ENCODE measurements at places on chromosomes 4 and X.

DNA sequence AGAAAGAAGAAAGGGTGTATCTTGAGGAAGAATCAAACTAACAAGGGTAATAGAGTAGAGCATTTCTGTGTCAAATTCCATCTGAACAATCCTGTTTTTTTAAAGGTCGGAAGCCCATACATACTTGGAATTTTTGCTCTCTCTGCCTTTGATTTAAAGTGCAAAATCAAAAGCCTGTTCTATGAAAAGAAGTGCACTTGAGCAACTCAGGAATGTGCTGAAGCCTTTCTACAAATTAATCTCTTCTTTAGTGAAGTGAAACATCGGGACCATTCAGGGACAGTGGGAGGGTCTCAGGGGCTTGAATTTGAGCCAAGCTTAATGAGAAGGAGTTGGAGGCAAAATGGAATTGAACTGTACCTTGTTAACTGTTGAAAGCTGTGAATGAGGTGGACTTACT, 1008.5 kb upstream of the LCORL start:
- DNase-seq = no peak

- no peak for DNase-seq
Observed at GRCh38 chrX:34437586-34437985, 219.5 kb downstream of the TMEM47 start.

DNA sequence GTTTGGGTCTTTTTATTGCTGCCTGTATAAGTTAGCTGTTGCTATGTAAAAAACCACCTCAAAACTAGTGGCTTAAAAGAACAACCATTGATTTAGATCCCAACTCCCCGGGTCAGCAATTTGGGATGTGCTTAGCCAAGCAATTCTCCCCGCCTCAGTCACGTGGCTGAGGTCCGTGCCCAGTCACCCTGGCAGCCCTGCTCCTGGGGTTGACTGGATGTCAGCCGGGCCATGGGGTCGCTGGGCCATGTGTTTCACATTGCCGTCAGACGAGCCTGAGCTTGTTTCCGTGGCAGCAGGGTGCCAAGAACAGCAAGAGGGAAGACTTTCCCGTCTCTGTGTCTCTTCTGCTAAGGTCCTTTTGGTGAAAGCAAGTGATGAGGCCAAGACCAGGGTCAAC, 345.7 kb upstream of the FAT1 start:
- DNase-seq = no peak

DNA sequence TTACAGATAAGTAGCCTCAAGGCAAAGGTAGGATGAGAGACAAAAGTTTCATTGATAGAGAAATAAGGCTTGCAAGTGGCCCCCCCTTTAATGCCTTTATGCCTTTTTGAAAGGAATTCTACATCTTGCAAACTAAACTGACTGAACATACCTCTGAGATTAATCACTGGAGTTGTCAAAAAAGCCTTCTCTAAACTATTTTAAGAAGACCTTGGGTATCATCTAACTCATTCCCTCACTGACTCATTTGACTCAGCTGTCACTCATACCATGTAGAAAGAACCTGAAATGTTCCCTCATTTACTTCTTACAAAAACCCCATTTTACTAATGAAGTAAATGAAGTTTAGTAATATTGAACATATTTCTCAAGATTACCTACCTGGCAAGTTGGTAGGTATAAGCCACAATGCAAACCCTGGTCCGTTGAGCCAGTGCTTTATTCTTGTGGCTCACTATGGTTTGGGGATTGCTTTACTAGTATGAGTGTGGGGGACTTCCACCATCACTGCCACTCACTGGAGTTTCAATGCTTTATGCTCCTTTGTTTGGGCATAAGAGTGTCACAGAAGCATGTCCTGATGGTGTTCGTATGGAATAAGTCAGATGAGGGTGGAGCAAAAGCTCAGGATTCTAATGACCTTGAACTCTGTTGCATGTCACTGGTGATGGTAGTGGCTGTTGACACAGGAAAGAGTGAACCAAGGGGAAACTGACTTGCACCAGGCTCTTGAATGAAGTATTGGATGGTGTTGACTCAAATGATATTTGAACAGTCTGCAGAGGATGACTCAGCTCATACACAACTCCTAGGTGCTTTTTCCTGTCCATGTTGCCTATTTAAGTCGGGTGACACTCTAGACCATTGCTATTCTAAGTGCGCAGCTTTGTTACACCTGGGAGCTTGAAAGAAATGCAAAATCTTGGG, 305.5 kb upstream of the EMCN start:
- DNase-seq = no peak

DNA sequence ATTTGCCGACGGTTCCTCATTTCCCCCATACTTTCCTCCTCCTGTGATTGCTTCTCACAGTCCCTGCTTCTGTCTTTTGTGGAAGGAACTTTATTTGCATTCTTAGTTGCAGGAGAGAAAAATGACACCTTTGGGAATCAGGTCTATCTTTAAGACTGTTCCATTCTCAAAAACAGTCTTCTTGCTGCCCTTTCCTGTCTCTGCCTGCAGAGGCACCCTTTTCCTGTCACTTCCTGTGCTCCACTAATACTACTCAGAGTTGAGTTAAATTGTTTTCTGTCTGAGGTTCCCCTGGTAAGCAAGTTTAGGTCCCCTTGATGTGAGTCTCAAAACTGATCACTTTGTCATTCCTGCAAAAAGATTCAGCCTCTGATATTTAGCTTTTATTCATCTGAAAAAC, 208.8 kb upstream of the CLNK start:
- no peak for DNase-seq

DNA sequence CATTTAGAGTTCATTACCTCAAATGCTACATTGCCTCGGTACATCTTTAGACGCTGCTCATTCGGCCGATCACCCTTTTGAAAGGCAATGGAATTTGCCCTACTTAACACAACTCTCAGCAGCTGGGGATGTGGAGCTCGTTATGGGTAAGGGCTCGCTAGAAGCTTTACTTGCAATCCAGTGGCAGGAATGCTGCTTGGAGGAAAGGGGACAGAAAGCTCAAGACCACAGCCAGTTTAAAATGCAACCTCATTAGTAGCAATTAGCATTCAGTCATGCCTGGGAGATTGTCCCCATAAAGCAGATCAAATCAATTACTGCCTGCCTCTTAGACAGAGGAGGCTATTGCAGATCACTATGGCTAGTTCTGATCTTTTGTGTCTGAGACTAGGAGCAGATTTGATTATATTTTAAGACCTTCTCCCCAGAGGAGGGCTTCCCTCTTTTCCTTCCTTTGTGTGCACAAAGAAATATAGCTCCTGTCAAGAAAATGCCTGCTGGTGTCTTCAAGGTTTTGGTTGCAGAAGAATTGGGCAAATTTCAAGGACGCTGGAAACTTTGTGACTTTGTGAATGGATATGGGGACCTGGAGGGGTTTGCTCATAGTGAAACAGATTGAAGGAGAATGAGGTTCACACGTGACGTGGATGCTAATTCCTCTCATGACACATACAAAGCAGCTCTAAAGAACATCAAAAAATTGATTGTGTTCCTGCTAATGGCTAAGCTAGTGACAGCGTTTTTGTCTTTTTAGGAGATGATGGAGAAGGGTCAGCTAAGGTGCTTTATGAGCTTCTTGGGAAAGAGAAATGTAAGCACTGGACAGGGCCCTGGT, 237.5 kb upstream of the GLRA2 start:
- no peak for DNase-seq

GRCh38 chrX:34734383-34734782, 77.3 kb upstream of the TMEM47 start:
- no peak for DNase-seq

DNA sequence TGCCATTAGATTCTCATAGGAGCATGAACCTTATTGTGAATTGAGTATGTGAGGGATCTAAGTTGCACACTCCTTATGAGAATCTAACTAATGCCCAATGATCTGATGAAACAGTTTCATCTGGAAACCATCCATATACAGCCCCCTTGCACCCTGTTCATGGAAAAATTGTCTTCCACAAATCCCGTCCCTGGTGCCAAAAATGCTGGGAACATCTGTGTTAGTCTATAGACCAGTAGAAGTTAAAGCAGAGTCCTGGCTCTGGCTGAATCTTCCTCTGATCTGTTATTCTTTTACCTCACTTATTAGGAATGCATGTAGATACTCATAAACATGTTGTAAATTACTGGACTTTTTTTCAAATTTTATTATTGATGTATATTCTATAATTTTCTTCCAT, 29.2 kb downstream of the SULT1B1 start:
- DNase-seq = no peak

DNA sequence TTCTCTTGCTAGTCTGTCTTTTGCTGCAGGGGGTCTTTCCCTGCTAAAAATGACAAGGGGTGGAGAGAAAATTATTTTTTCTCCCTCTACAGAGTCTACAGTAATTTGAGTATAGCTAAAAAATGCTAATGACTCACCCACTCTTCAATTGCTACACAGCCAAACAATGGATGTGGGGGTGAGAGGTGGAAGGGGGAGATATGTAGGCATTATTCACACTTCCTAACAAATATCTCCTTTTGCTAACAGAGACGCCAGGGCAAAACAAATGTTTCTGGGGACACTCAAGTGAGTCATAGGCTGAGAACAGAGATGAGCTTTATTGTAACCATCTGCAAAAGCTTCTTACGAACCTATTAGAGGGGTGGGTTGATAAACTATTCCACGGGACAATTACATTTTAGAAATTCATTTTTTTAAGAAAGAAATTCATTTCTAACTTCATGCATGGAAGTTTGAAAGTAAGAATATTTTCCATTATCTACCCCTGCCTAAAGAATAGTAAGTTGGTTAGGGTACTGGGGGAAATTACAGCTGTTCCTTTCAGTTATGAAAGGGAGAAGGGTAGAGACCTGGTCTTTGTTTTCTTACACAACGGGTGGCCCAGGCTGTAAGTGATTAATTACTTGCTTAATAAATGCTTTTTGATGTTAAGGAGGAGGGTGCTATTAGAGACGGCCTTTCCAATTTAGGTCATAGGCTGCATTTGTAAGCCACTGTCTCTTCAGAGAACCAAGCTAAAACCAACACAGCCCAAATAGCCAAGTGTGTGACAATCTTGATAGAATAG, 12.8 kb downstream of the SCD5 start:
- DNase-seq = no peak

- no peak for DNase-seq
Observed at GRCh38 chrX:40145923-40146261, 48.1 kb upstream of the BCOR start.

DNA sequence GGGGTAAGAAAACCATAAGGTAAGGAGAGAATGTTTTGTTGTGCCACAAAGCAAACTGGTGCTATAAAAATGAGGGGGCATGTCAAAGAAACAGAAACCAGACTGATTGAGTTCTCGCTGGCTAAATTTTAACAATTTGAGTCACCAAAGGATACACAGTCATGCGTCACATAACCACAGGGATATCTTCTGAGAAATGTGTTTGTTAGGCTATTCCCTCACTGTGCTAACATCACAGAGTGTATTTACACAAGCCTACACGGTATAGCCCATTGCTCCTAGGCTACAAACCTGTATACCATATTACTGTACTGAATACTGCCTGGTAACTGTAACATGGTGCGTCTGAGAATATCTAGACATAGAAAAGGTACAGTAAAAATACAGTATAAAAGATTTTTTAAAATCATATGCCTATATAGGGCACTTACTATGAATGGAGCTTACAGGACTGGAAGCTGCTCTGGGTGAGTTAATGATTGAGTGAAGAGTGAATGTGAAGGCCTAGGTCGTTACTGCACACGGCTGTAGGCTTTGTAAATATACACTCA, 50.1 kb downstream of the FBXW7 start:
- DNase-seq = no peak

DNA sequence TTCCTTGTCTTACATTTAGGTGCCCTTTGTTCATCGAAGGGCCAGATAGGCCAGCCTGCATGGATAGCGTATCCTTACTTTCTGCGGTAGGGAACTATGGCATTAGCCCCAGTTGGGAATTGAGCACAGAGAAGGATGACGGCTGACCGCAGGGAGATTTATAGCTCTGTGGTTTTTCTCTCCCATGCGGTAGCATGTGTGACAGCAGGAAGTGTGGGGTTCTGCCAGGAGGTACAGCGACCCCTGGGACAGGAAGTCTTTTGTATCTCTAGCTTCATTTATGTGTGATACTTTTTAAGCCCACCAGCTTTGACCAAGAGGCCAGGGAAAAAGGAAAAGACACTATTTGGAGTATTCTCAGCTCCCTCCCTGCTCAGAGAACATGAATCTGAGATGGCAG, 33.1 kb downstream of the GAB3 start:
- no peak for DNase-seq

GRCh38 chrX:45428831-45429230, 228.2 kb upstream of the DIPK2B start:
- no peak for DNase-seq

GRCh38 chr4:177566691-177567090, 124.5 kb upstream of the AGA start:
- DNase-seq = no peak

DNA sequence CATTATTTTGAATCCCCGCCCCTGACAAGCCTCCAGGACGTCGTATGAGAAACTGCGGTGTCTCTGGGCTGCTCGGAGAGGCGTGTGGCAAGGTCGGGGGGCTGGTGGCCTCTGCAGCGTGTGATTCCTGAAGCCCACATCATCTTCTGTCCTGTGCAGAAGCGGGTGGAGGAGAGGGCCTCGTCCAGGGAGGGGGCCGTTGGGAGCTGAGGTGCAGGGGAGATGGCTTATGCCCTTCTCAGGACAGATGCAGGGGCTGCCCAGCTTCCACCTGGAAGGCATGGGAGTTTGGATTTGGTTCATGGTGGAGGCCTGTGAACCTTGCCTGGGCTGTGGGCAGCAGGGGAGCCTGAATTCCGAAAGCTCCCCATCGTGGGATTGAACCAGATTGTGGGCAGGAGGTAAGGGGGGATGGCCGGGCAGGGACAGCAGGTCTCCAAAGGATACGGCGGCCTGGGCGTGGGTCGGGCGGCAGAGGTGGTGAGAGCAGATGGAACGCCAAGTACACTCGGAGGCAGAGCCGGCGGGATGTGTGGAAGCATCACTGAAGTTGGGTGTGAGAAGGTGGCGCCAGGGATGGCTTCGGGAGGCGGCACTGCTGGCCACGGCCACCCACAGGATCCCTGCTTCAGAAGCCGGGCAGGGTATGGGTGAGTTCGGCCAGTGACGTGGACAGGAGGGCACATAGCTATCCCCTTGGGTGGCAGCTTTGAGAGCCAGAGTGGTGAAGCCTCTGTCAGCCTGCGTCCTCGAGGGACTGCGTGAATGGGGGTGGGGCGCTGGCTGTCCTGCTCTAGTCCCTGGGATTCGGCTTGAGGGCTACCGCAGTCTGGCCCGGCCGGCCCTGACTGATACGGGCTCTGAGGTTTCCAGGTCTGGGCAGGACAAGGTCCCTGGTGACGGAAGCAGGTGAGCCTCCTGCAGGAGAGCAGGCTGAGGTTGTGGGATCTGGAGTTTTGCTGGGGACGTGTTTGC, 76.3 kb upstream of the ADRA2C start:
- no peak for DNase-seq

GRCh38 chrX:78316265-78316664, 11.1 kb downstream of the CYSLTR1 start:
- no peak for DNase-seq

- DNase-seq = no peak
Observed at GRCh38 chr4:40918330-40918729, 168.6 kb downstream of the NSUN7 start.

- DNase-seq = no peak
Observed at GRCh38 chr4:183596067-183596757, 62.8 kb downstream of the RWDD4 start.
